ENCODE measurements at places on chromosomes 6 and 20.

DNA sequence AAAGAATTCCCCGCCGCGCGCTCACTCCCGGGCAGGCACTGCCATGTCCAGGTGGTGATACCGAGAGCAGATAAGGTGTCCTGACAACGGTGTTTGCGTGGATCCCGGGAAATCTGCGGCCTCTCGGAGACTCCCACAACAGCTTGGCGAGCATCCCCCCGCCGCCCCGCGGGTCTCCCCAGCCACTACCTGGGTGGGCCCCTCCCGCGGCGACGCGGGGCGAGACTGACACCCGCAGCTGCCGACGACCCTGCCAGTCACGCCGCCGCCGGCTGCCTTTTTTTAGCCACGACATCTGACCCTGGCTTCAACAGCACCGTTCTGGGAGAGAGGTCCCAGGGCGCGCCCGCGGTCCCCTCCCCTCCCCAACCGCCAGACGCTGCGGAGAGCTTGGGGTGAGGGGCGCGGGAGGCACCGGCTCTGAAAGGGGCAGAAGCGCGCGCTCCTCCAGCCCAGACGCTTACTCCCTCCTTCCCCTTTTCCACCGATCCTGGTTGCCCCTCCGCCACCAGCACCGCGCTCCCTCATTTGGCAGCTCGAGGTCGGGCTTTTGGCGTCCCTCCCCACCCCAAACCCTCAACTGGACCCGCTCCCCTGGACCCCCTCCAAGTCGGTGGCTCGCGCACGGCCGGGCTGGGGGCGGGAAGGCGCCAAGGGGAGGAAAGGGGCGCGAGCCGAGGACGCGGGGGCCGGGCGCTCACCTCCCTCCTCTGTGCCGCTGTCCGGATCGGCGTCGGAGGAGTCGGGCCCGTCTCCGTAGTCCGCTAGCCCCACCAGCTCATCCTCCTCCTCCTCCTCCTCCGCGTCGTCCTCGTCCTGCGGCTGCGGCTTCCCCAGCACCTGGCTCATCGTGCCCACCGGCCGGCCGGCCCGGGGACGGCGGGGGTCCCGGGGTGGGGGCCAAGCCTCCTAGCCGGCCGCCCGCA is 665 bp downstream of the RRAGD start:
- DNase-seq: no peak

DNA sequence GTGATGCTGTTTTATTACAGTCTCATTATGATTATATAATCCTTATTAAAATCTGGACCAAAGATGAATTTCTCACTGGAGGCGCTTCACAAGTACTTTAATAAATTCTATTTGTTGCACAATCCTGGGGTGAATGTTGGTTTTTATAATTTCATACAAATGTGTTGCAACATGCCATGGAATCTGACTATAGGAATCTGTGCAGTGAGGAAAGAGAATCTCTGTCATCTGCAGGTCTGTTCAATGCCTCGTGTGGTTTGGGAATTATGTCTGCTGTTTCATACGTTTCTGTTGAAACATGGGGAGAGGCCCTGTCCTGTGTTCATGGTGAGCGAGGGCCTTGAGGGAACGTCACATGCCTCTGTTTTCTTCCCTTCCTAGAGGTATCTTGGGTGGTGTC is 277.3 kb downstream of the CDH4 start:
- no peak for DNase-seq

- no peak for DNase-seq
Observed at GRCh38 chr20:57682184-57683101, 27.4 kb downstream of the PMEPA1 start.

DNA sequence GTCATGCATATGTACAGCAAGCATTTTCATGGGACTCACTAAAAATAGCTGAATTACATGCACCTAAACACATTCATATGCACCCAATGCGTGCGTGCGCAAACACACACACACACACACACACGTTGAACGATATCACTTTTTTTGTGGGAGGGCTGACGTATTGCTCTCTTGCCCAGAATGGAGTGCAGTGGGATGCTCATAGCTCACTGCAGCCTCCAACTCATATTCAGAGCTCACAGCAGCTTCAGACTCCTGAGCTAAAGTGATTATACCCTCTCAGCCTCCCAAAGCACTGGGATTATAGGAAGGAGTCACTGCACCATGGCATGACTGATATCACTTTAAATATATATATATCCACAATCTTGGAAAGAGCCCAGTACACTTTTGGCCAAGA is 620.4 kb upstream of the MANEA start:
- DNase-seq: no peak

DNA sequence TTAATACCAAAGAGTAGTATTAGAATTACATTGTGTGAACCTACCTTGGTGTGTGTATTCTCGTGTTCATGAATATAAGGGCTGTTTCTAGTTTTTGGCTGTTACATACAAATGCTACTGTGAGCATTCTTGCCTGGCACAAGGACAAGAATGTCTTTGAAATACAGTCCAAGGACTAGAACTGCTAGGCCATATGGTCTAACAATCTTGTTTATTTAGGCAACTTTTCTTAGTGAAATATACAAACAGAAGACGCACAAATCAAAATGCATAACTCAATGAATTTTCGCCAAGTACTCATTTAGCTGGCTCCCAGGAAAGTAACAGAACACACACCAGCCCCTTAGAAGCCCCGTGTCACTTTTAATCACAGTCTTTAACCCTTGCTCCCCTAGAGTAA is 28.5 kb downstream of the KDM1B start:
- DNase-seq: no peak

DNA sequence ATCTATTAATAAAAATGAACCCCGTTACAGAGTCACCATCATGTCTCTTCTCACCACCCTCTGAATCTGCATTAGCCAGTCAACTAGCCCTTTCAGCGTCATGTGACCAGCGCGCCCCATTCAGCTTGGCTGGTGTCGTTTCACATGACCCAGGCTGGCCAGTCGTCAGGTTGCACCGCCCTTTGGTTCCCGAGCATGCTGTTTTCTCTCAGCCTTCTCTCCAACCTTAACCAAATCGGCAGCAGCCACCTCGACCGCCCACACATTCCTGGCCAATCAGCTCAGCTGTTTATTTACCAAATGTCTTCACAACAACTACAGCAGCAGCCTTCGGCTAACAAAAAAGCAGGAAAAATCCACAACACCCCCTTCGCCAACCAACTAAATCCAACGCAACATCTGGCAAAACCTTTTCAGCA is 5.6 kb downstream of the SRSF3 start:
- no peak for DNase-seq

DNA sequence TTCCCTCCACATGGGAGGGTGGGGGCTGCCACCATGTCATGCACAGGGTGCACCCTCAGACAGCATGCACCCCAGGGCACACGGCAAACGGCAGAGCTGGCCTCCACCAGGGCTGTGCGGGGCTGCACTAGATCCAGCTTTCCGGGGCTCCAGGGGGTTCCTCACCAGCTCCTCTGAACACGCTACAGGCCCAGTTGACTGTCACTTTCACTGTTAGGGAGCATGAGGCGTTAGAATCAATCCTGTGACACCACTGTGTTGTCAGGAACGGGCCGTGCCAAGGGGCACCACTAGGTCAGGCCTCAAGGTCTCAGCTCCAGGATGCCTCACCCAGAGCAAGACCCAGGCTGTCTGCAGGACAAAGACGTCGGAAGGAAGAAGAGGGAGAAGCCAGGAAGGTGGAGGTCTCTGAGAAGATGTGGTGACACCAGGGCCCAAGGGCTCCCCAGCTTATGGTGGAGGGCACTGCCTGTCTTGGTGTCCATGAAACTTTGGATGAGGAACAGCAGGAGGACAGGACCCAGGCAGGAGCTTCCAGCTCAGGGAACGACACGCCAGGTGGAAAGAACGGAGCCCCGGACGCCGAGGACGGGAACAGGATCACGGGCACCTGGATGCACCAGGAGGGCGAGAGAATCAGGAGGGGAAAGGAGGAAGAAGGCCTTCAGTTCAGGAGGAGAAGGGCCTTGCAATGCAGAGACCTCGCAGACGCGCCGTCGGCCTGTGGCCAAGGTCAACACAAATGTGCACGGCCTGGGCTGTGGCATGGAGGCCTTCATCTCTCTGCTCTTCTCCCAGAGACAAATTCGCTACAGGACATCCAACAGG is 49.5 kb downstream of the YTHDF1 start:
- no peak for DNase-seq

DNA sequence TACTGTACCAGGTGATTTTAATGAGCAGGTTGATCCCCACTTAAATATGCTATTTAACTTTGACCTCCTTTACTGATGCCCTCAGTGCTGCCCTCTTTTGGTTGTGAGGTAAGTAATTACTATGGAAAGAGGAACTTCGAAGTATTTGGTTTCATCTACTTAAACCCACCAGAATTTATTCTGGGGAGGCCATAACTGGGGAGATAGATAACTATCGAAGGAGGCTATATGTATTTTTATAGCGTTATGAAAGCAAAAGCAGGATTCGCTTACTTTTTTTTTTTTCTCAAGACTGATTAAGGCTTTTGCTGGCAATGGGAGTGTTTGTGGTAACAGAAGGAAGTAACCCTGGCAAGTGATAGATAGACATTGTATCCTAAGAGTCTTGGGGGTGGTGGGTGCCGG is 168.9 kb upstream of the CENPW start:
- DNase-seq: peak; percentile 9

- DNase-seq: no peak
Observed at GRCh38 chr20:18287546-18287914, 797 bp upstream of the ZNF133 start.

DNA sequence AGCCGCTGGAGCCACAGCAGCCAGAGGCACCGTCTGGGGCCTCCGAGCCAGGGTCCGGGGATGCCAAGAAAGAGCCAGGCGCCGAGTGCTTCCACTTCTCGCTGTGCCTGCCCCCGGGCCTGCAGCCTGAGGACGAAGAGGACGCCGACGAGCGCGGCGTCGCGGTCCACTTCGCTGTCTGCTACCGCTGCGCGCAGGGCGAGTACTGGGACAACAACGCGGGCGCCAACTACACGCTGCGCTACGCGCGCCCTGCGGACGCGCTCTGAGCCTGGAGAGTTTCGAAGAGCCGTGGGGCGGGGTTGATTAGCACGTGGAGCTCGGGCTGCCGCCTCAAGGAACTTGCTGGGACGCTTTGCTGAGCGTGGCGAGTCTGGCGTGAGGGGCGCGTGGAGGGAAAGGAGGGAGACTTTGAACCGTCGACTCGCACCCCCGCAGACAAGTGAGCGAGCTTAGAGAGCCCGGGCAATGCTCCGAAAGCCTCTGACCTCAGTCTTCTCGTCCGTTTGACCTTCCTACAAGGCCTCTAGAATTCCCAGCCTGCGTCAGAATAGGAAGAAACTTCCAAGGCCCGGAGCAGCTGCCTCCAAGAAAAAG is 1.3 kb downstream of the PPP1R3G start:
- DNase-seq: no peak
